RPMI7951 (cell line): ENCODE measurements at places on chromosomes 6 and 20.
A peak's percentile ranks its signal among the peaks of the same experiment; 100 is the strongest.

DNA sequence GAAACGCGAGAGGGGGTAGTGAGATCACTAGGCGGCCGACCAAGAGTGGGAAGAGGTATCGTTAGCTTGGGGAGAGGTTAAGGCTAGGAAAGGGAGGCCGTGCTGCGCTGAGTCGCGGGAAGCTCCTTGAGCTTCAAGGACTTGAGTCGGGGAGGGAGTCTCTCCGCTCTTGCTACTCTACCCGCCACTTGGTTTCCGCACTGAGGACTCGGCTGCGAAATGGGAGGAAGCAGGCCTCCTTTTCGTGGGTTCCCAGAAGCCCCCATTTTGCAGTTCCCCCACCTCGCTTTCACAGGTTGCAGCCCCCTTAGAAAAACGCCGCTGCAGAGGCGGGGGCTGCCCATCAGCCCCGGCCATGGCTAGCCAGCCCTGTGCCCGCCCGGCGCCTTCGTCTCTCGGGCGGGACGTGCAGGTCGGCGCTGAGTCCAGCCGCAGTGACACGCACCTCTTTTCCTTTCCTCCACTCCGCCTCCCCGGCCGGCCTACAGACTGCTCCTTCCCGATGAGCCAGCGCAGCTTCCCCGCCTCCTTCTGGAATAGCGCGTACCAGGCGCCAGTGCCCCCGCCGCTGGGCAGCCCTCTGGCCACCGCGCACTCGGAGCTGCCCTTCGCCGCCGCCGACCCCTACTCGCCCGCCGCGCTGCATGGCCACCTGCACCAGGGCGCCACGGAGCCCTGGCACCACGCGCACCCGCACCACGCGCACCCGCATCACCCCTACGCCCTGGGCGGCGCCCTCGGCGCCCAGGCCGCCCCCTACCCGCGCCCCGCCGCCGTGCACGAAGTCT lies 4.9 kb downstream of the VGLL2 start:
- peak; percentile 17 for DNase-seq

GRCh38 chr6:113856625-113857555 lies at the start of gene MARCKS:
Gene MARCKS, plus strand, starts transcription at chr6:113857345. Its CDS starts 401 bp downstream, at chr6:113857746.
- peak; percentile 91 for DNase-seq

DNA sequence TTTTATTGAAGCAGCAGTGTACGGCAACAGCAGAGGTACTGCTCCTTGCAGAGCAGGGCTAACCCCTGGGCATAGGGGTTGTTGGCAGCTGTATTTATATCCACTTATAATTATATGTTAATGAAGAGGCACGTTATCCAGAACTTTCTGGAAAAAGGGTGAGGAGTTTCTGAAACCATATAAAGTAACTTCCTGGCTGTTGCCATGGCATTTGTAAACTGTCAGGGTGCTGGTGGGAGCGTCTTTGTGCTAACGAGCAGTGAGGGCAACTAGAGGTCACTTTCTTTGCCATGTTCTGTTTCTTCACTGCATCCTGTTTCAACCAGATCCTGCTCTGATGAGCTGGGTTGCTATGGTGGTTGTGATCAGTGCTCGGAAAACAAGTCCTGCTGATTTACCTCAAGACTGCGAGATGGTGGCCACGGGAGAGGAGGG lies 11.1 kb upstream of the ARFGEF2 start:
- DNase-seq: peak; percentile 44

GRCh38 chr6:107991061-107991460 lies 33.1 kb upstream of the SEC63 start:
- DNase-seq: no peak

DNA sequence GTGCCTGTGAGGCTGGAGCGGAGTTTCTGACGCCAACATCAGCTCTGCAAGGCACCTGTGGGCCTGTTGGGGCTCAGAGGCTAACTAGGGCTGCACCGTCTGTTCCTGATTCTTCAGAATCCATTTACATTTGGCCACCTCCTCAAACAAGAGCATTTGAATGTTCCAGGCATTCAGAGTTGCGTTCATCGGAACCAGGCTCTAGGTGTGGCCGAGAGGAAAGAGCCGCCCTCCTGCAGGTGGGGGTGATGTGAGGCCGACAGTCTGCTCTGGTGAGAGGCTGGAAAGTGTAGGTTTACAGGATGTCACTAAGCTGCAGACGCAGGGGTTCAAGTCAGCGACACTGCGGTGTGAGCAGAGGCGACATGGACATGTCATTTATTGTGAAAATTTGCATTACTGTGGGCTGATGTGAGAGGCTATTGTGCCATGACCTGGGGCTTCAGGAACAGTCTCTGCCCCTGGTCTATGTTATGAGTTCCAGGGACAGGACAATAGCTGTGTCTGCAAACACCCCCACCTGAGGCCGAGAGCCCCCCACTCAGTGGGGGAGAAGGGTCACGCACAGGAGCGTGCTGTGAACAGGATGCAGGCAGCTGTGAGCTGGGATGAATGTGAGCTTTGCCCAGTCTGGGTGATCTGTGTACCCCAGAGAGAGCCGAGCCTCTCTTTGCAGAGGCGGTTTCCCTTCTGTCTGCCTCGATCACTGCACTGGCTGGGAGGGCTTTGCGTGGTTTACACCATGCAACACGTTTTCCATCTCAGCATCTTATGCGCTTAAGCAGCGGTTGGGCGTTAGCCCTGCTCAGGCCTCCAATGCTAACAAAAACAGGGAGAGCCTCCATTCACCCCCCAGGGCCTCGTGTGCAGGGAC lies 21.1 kb downstream of the SLCO4A1 start:
- no peak for DNase-seq

DNA sequence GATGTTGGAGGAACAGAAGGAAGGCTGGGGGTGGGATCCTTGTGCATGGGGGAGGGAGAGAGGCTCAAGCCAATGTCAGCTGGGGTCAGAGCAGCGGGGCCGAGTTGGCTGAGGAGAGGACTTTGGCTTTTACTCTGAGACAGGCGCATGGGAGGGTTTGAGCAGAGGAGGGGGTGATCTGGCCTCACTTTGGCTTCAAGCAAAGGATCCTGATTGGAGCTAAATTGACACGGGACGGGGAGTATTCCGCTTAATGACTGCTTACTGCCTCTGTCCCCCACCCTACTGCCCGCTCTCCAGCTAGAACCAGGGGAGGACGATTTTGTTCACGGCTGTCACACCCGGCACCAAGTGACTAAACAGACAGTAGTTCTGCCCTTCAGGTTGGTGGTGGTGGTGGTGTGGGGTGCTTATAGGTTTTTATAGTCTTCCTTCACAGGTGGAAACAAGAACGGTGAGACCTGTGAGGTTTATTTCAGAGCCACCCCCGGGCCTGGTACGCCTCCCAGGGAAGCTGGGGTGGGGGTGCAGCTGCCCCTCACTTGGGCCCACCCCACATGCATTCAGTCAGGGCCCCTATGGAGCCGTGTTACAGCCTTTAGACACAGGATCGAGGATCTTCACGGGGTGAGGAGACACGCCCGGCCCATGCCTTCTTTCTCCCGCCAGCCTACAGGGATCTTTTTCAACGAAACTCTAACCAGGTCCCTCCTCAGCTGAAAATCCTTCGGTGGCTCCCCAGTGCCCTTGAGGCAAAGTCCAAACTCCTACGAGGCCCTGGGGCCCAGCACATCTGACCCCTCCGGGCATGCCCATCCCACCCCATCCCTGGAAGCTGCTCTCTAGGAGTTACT lies 1.3 kb upstream of the SNAI1 start:
- no peak for DNase-seq

GRCh38 chr6:157240059-157240959 lies 83.0 kb downstream of the TMEM242 start:
- no peak for DNase-seq
